Right renal cortex interstitium (tissue), 3 donors: ENCODE measurements at places on chromosomes 1 and 21.
A peak's percentile ranks its signal among the peaks of the same experiment; 100 is the strongest.

- no peak for DNase-seq
These were observed 7.7 kb downstream of the ARHGEF19 start for GRCh38 chr1:16204634-16205333.

DNA sequence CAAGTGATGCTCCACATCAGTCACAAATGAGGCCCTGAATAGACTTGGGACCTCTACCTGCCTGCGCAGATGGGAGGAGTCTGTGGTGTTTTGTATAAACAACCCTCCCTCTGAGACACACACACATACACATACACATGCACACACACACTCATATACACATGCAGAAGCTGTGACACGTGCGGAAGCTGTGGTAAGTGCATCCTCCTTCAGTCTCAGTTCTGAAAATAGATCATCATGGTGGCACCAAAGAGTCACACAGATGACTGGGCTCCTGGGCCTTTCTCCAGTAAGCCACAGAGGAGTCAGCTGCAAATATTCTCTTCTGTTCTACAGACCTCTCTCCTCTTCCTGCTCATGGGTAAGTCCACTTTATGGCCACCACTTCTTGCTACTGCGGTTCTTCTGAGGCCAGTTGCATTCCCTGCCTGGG is at the start of gene LY9:
LY9 (plus strand) TSS at position 224 of the 433 bp plus-strand sequence; CDS start at position 238, 14 bp downstream.
- no peak for DNase-seq

GRCh38 chr1:232328486-232329102 is 301.3 kb downstream of the SIPA1L2 start:
- DNase-seq: no peak

DNA sequence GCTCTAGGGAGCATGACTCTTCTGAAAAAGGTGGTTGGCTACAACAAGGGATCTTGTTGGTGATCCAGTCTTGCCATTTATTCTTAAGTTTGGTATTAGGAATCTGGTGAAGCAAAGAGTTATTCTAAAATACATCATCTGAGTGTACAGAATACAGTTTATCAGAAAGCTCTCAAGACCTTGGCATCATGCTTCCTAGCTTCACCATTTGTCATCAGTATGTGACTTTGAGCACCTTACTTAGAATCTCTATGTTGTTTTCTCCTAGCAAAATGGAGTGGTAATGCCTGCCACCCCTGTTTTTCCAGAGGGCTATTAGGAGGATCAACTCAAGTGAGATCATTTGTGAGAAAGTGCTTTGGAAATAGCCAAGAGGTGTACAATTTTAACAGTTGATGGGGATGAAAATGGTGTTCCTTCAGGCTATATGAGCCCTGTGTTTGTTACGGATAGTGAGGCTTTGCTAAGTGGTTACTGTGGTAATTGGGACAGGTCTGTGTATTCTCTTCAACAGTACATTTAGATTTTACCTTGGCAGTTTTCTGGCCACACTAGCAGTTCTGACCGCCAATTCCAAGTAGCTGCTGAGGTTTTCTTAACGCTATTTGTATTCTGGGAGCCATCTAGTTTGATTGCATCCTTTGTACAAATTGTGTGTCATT is 120.5 kb downstream of the DISP1 start:
- no peak for DNase-seq

GRCh38 chr1:86460998-86461397 is 7.7 kb upstream of the CLCA1 start:
- no peak for DNase-seq

- no peak for DNase-seq
These were observed 91.1 kb upstream of the RGS4 start for GRCh38 chr1:162977944-162978568.

- peak; percentile 75 for DNase-seq
These were observed 991 bp downstream of the PRMT6 start for GRCh38 chr1:107057197-107058133.

DNA sequence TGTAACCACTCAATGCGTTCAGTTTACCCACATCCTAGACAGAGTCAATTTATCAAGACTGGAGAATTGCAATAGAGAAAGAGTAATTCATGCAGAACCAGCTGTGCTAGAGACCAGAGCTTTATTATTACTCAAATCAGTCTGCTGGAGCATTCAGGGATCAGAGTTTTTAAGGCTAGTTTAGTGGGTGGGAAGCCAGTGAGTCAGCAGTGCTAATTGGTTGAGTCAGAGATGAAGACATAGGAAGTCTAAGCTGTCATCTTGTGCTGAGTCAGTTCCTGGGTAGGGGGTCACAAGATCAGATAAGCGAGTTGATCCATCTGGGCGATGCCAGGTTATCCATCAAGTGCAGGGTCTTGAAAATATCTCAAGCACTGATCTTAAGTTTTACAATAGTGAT is 499.6 kb downstream of the MRPL39 start:
- no peak for DNase-seq

GRCh38 chr1:147171399-147172167 is 687 bp downstream of the PRKAB2 start:
- no peak for DNase-seq

DNA sequence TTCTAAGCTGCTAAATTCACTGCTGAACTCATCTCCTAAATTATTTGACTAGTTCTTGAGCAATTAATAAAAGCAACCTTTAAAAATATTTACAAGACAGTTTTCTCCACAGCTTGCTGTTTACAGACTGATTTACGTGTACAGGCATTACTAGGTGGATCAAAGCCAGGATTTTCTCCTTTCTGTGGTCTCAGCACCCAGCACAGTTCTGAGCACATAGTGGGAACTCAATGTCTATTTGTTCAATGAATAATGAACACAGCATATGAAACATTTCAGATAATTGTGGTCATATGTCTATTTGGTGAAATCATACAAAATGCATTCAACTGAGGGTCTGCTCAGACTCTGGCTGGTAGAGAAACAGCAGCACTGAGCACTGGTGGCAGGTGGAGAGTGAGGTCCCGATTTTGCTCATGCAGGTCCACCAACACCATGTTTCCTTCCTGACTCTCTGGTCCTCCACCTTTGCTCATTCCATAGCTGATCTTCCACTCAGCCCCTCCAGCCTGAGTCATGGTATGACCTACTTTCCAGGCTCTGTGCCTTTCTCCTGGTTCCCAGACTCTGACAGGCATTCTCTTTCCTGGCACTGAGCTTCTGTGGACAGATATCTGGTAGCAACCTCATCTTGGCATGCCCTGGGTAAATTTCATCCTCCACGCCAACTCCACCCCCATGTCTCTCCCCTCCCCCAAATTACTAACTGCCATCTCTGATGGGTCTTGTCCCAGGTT is 311.3 kb downstream of the TGFB2 start:
- DNase-seq: no peak

- no peak for DNase-seq
These were observed 23.6 kb upstream of the PIGC start for GRCh38 chr1:172467446-172467845.
